Spinal cord (tissue), 10 donors: ENCODE measurements at places on chromosomes 2 and 18. TPM values are rescaled to one million over a fixed set of nuclear protein-coding genes. Genes with fewer than 3 reads are reported as not detected.

The ALK gene
- polyA plus RNA-seq, result 15.9 TPM

The ANKRD30BL gene
- polyA plus RNA-seq, result 5.0 TPM

The RALB gene
- 55.0 TPM for polyA plus RNA-seq

The FAM210A gene
- polyA plus RNA-seq, result 17.8 TPM

The C1GALT1C1L gene
- polyA plus RNA-seq, result 2.3 TPM

The ERFE gene
- polyA plus RNA-seq, result 2.4 TPM

GRCh38 chr18:59604877-59605276 is 92.3 kb downstream of the CCBE1 start:
- H3K4me3 ChIP-seq, result no peak overlapping the region
- no peaks in the 10 kb centered on the region for H3K4me1 ChIP-seq
- no peaks in the 10 kb centered on the region for H3K36me3 ChIP-seq
- no peak overlapping the region for H3K27ac ChIP-seq
- DNase-seq, result no peak

GRCh38 chr2:100561191-100561590 is 1.6 kb upstream of the PDCL3 start:
- no peaks in the 10 kb centered on the region for H3K27me3 ChIP-seq
- no peak overlapping the region for H3K4me3 ChIP-seq
- no peak for DNase-seq
- H3K27ac ChIP-seq, result no peak overlapping the region
- H3K36me3 ChIP-seq, result peaks cover 5% of the 10 kb centered on the region

DNA sequence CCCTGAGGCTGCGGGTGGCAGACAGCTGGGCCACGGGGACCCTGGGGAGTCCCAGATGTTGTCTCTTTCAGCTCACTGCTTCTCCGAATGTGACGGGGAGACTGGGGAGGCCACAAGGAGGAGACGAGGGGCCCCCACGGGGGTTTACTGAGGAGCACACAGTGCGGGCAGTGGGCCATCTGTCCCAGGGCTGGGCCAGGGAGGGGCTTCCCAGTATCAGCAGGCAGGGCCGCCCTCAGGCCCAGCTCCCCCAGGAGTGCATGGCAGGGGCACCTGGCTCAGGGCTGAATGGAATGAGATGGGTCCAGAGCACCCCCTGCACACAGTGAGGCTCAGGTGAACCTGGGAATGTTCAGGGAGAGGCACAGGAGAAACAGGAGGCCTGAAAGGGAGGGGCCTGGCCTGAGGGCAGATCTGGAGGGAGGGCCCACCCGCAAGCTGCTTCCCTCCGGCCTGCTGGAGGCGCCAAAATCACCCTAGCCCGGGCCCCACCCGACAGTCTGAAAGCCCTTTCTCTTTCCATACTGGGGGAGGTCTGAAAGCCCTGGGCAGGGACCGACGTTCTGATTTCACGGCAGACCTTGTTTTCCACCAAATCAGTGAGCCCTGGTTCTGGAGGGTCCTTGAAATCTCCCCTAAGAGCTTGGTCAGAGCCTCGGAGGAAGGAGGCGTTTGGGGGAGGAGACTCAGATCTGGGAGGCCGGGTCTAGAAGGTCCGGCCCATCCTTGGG is 35.5 kb upstream of the PTMA start:
- H3K27me3 ChIP-seq, result no peaks in the 10 kb centered on the region
- peaks cover 39% of the 10 kb centered on the region for H3K4me1 ChIP-seq
- peak; percentile 26 for DNase-seq
- peak overlapping the region; percentile 52 for H3K27ac ChIP-seq
- no peak overlapping the region for H3K4me3 ChIP-seq
- no peaks in the 10 kb centered on the region for H3K36me3 ChIP-seq

- DNase-seq, result peak; percentile 17
- no peak overlapping the region for H3K27ac ChIP-seq
- H3K4me1 ChIP-seq, result no peaks in the 10 kb centered on the region
- H3K4me3 ChIP-seq, result no peak overlapping the region
- no peaks in the 10 kb centered on the region for H3K27me3 ChIP-seq
- no peaks in the 10 kb centered on the region for H3K36me3 ChIP-seq
These were observed 270.7 kb upstream of the THUMPD2 start for GRCh38 chr2:40049781-40050180.

GRCh38 chr2:203859030-203859789 is 8.4 kb upstream of the CTLA4 start:
- no peaks in the 10 kb centered on the region for H3K27me3 ChIP-seq
- no peaks in the 10 kb centered on the region for H3K36me3 ChIP-seq
- H3K4me3 ChIP-seq, result no peak overlapping the region

DNA sequence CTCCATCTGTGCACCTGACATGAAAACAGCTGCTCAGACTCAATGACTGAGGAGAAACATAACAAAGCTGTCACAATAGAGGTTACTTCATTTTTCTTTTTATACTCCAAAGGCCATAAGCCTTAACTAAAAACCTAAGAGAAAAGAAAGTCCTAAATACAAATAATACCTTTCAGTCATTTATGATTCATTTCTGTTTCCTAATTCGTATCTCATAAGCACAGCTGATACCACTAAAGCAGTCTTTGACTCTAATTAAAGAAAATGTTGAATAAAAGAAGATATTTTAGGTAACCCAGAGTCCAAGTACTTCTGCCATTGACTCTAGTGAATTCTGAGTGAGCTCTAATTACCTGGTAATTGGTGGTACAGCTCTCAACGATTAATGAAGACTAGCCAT is 20.6 kb downstream of the NEMP2 start:
- no peaks in the 10 kb centered on the region for H3K36me3 ChIP-seq
- DNase-seq, result peak; percentile 17

DNA sequence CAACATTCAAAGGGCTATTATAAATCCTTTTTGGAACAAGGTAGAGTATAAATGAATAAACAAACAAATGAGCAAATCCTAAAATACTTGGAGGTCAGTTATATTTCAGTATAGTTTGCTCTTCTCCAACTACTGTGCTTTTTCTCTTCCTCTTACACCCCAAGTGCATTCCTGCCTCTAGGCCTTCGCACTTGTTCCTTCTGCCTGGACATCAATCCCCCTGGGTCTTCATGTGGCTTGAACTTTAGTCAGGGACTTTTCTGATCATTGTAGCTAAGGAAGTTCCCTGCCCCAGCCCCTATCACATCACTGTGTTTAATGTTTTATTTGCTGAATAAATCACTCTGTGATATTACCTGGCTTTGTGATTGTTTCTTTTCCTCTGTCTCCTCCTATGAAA is 418.2 kb upstream of the HNRNPA3 start:
- H3K27ac ChIP-seq, result no peak overlapping the region
- no peaks in the 10 kb centered on the region for H3K4me1 ChIP-seq
- no peaks in the 10 kb centered on the region for H3K36me3 ChIP-seq
- H3K27me3 ChIP-seq, result no peaks in the 10 kb centered on the region
- no peak overlapping the region for H3K4me3 ChIP-seq
